ENCODE measurements at places on chromosomes 4 and X. TPM values are rescaled to one million over a fixed set of nuclear protein-coding genes. Genes with fewer than 3 reads are reported as not detected.
A peak's percentile ranks its signal among the peaks of the same experiment; 100 is the strongest.

Gene NIPAL1
- not detected for total RNA-seq

GRCh38 chr4:150547154-150547838 lies 34.7 kb upstream of the MAB21L2 start:
- DNase-seq: no peak
- no peaks in the 10 kb centered on the region for H3K36me3 ChIP-seq
- H3K4me3 ChIP-seq: no peak overlapping the region
- H3K27ac ChIP-seq: no peak overlapping the region
- H3K27me3 ChIP-seq: no peaks in the 10 kb centered on the region

Gene NLGN4X
- total RNA-seq: 0.58 TPM

Gene FRMD7
- not detected for total RNA-seq

Gene PPP2R2C
- total RNA-seq: 1.5 TPM

DNA sequence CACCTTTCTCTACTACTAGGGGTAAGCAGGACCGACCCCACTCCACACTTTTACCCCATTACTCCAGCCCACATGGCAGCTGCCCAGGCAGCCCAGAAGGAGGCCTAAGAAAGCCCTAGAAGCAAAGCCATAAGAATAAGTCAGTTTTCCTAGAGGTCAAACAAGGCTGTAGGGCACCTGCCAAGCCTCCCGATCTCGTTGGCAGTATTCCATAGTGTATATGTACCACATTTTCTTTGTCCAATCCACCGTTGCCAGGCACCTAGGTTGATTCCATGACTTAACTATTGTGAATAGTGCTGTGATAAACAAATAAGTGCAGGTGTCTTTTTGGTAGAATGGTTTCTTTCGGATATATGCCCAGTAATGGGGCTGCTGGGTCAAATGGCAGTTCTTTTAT lies 54.2 kb downstream of the RHOXF2B start:
- no peak overlapping the region for H3K27ac ChIP-seq
- H3K4me1 ChIP-seq: no peaks in the 10 kb centered on the region
- H3K4me3 ChIP-seq: no peak overlapping the region
- no peak for DNase-seq

GRCh38 chrX:71617742-71618141 lies 569 bp downstream of the CXCR3 start:
- H3K4me1 ChIP-seq: peaks cover 20% of the 10 kb centered on the region
- H3K27me3 ChIP-seq: no peaks in the 10 kb centered on the region
- peak overlapping the region; percentile 11 for H3K4me3 ChIP-seq
- no peaks in the 10 kb centered on the region for H3K36me3 ChIP-seq

DNA sequence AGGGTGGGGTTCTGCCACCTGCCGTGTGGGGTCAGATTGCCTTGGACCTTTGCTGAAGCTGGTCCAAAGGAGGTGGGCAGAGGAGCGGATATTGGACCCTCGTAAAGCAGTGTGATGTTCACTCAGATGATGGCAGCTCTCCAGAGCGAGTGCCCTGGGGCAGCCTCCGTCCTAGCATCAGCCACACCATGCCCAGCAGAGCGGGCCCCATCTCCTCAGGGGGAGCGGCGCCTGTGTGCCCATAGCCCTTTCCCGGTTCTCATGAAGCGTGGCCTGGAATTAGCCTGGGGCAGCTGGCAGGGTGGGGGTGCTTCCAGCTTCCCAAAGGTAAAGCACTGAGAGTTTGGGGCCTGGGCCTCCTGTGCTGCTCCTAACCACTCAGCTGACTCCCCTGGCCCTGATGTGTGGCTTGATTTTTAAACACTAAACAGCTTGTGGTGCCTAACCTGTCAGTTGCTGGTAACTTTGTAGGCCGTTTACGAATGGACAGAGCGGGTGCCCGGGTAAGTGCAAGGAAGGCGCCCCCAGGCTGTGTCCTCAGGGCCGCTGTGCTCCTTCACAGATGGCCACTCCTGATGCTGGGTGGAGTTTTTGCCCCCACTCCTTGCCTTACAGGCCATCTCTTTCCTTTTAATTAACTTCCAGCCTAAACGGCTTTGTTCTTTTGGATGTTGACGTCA lies 36.0 kb downstream of the NOP14 start:
- H3K27ac ChIP-seq: no peak overlapping the region
- H3K4me1 ChIP-seq: peaks cover 55% of the 10 kb centered on the region
- H3K4me3 ChIP-seq: no peak overlapping the region
- no peaks in the 10 kb centered on the region for H3K27me3 ChIP-seq
- DNase-seq: no peak

Gene HTRA3
- 16.1 TPM for total RNA-seq

All from stomach (tissue), 19 donors.